ENCODE measurements at places on chromosomes 16 and 17.

DNA sequence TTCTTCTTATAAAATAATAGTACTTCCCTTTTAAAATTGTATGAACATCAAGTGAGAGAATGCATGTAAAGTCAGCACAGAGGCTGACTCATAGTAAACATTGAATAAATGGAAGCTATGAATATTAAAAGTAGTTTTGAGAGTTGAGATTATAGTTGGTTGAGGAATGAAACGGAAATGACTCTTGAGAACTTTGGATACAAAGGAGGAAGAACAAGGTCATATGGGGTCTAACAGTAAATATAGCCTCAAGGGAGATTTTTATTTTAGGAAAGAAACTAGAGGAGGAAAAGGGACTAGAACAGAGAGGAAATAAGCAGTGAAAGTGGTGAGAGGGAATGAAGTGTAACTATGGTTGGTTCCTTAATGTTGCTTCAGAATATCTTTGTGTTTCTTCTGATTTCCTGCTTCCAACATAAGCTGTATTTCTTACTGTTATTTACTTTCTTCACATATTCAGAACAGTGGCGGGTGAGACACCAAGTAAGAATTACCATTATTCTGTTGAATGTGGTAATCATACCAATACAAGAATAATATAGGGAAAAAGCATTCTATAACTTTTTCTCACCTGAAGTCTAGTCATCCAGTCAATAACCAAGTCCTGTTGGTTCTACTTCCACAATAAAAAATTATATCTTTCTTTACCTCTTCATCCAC lies 165.1 kb downstream of the CHD9 start:
- no peak for DNase-seq

GRCh38 chr16:84555418-84556196 lies 51.1 kb upstream of the MEAK7 start:
- DNase-seq, result no peak

GRCh38 chr16:1903220-1903574 lies 15.0 kb downstream of the HS3ST6 start:
- no peak for DNase-seq

DNA sequence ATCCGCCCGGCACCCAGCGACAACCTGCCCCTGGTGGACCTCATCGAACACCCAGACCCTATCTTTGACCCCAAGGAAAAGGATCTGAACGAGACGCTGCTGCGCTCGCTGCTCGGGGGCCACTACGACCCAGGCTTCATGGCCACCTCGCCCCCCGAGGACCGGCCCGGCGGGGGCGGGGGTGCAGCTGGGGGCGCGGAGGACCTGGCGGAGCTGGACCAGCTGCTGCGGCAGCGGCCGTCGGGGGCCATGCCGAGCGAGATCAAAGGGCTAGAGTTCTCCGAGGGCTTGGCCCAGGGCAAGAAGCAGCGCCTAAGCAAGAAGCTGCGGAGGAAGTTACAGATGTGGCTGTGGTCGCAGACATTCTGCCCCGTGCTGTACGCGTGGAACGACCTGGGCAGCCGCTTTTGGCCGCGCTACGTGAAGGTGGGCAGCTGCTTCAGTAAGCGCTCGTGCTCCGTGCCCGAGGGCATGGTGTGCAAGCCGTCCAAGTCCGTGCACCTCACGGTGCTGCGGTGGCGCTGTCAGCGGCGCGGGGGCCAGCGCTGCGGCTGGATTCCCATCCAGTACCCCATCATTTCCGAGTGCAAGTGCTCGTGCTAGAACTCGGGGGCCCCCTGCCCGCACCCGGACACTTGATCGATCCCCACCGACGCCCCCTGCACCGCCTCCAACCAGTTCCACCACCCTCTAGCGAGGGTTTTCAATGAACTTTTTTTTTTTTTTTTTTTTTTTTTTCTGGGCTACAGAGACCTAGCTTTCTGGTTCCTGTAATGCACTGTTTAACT lies 1.0 kb downstream of the NOG start:
- no peak for DNase-seq

GRCh38 chr17:31452101-31452500 lies 60.6 kb downstream of the RAB11FIP4 start:
- DNase-seq, result no peak

- DNase-seq, result peak; percentile 67
Observed at GRCh38 chr17:59423137-59423724, 91.8 kb downstream of the YPEL2 start.

GRCh38 chr16:1707193-1707790 lies 1.3 kb downstream of the MAPK8IP3 start:
- DNase-seq, result peak; percentile 32

DNA sequence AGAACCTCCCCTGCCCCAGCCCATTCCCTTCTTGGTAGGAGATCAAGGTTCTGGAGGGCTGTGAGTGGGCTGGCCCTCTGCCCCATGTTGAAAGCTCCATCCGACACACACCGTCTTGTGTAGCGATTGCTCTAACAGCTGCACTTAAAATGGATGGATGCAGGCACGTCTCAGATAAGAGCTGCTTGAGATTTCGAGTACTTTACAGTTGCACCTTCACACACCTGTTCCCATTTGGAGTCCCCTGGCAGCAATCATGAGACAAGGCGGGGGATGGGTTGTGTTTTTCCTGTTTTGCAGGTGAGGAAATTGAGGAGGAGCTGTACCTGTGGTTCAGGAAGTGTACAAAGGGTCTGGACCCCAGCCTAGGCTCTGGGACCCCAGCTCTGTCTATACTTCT lies 25.6 kb upstream of the TAC4 start:
- no peak for DNase-seq

- DNase-seq, result peak; percentile 56
Observed at GRCh38 chr17:50785946-50786570, 18.7 kb upstream of the ANKRD40CL start.

- no peak for DNase-seq
Observed at GRCh38 chr17:82384051-82384729, 12.6 kb downstream of the UTS2R start.

GRCh38 chr17:6592173-6592572 lies 35.8 kb upstream of the PITPNM3 start:
- DNase-seq, result no peak

- DNase-seq, result no peak
Observed at GRCh38 chr17:57107498-57108101, 22.6 kb downstream of the AKAP1 start.

DNA sequence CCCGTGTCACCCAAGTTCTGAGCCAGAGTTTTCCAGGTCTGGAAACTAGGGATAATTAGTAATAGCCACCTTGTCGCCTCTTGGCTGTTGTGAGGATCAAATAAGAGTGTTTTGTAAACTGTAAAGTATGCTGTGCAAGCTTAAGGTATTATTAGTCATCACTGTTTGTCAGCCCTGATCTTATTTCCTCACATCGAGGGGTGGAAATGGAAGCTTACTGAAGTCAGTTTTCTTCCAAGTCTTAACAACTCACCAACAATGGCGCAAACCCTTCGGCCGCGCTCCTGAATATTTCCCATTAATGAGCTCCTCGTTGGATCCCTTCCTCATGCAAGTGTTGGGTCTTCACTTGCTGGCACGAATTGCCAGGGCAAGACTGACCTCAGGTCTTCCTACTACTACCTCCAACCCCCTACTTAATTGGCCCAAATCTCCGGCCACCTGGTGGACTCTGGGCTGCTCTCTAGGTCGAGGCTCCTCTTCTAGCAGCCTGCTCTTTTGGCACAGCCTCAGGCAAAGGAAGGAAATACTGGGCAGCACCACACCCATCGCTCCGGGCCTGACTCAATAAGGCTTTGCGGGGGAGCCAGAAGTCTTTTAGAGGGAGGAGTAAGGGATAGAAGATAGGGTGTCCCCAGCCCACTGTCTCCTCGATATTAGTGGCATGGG lies 885 bp upstream of the SLC35B1 start:
- no peak for DNase-seq

DNA sequence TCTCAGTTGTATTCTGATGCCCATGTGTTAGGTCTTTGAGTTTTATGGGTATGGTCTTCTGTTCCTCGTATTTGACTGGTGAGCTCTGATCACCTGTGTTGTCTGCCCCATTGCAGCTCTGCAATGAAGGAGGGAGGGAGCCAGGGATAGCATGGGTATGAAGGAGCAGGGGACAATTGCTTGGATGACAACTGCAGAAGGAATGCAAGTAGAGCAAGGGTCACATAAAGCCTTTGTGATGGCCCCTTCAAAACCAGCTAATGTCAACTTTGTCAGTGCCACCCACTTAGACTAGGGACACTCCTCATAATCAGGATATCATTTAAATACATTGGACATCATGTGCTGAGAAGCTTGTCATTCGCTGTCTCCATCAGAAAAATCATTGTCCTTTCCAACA lies 152.7 kb upstream of the MAF start:
- DNase-seq, result no peak

DNA sequence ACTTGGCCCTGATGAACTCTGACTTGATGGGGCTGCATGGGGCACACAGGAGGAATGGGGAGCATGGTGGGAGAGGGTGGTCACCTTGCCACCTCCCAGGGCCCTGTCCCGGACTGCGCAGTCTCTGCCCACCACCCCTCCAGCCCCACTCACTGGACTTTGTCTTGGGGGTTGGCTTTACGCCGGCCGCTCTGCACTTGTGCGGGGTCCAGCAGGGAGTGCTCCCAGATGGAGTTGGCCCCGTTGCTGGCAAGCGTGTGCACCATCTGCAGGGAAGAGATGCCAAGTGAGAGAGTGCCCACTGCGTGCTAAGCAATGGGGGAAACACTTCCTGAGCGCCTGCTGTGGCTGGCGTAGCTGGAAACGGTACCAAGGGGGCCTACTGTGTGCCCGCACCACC lies 6.7 kb downstream of the GIT1 start:
- DNase-seq, result no peak

DNA sequence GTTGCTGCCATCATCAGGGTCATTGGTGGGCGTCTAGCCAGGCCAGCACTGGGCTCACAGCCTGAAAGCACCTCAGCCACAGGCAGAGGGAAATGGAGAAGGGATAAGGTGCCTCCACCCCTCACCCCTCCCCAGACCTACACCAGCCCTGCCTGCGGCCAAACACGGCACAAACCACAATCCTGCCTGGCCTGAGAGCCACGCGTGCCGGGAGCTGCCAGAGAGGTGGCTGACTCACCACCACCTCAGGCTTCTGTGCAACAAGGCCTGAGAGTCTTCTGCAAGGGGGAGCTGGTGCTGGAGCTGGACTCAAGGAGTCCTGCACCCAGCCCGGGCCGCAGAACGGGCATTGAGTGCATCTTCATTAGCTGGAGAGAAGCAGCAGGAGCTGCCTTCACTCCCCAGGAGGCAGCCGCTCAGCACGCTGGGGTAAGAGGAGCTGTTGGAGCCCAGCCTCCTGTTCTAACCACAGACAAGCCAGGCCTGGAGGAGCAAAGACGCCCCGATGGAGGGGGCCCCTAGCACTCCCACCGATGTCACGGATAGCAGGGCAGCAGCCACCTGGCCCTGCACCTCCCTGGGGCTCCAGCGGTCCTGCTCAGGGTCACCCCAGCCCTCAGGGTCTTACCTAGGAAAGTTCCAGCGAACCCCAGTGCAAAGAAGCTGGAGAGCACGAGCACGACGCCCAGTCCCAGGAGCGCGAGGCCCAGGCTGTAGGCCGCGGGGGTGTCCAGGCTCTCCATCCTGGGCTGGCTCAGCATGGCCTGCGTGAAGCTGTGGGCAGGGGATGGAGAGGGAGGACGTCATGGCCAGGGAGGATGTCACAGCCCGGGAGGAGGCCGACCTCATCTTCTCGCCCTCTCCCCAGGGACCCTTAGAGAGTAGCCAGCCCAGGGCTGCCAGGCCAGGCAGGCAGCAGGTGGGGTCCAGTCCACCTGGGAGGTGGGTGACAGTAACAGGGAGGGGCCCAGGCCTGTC lies 16.0 kb upstream of the RASD1 start:
- peak; percentile 81 for DNase-seq

DNA sequence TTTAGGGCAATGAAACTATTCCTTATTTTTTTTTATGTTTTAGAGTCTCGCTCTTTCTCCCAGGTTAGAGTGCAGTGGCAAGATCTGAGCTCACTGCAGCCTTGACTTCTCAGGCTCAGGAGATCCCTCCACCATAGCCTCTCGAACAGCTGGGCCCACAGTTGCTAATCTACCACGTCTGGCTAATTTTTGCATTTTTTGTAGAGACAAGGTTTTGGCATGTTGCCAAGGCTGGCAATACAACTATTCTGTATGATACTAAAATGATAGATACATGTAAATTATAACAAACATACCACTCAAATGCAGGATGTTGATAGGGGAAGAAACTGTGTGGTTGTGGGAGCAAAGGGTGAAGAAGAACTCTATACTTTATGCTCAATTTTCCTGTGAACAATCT lies 401.3 kb downstream of the ZFHX3 start:
- DNase-seq, result no peak

GRCh38 chr16:48059936-48060335 lies 95.9 kb downstream of the ABCC12 start:
- no peak for DNase-seq

DNA sequence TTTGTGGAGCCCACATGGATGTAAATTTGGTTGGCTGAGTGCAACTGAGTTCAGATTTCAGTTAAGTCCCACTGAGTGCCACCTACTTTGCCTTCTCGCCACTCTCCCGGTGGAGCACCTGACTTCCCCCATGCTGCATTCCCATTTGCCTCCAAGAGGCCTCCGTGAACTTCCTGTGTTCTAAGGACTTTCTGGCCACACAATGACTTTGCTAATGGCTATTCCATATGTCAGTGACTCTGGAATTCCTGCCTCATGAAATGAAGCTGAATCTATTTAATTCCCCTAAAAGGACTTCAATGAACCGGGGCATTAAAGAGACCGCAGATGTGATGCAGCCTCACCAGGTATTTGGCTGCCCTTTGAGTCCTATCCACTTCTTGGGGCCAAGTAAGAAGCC lies 29.9 kb downstream of the ABCC12 start:
- DNase-seq, result no peak

DNA sequence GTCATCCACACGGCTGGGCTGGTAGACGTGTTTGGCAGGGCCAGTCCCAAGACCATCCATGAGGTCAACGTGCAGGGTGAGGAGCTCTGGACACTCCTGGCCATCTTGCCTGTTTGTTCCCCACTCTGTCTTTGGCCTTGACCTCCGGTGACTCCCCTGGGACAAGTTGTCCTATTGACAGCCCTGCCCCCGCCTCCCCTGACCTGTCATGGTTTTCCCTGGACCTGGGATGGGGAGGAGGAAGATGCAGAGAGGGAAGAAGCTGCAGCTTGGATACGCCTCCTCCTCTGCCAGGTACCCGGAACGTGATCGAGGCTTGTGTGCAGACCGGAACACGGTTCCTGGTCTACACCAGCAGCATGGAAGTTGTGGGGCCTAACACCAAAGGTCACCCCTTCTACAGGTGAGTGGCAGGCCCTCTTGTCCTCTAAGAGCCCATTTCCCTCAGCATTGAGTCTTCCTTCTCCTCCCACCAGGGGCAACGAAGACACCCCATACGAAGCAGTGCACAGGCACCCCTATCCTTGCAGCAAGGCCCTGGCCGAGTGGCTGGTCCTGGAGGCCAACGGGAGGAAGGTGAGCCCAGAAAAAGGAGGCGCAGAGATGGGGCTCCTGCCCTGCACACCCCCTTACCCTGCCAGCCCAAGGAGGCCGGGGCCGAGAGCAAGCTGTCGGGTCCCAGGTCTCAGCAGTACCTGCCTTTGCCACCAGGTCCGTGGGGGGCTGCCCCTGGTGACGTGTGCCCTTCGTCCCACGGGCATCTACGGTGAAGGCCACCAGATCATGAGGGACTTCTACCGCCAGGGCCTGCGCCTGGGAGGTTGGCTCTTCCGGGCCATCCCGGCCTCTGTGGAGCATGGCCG lies 1.4 kb downstream of the HSD3B7 start:
- DNase-seq, result no peak

All from fibroblast of gingiva (primary cell).